ENCODE measurements at places on chromosomes 12 and 14.

DNA sequence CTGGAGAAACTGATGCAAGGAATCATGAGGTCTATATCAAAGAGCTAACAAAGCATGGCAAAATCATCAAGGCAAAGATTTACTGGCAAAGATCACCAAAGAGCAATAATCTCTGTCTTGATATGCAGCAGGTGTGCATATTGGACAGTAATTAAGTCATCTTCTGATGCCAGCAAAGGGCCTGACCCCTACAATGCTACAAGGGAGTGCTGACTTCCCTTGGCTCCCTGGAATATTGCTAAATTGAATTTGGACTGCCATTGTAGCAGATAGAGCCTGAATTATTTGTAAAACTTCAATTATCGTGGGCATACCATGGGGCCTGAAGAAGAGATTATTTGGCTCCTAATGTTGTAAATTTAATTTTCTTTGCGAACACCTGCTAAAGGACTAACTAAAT lies 307.9 kb upstream of the SYT1 start:
- no peak for DNase-seq

GRCh38 chr12:104306943-104307654 lies 3.6 kb downstream of the EID3 start:
- no peak for DNase-seq

DNA sequence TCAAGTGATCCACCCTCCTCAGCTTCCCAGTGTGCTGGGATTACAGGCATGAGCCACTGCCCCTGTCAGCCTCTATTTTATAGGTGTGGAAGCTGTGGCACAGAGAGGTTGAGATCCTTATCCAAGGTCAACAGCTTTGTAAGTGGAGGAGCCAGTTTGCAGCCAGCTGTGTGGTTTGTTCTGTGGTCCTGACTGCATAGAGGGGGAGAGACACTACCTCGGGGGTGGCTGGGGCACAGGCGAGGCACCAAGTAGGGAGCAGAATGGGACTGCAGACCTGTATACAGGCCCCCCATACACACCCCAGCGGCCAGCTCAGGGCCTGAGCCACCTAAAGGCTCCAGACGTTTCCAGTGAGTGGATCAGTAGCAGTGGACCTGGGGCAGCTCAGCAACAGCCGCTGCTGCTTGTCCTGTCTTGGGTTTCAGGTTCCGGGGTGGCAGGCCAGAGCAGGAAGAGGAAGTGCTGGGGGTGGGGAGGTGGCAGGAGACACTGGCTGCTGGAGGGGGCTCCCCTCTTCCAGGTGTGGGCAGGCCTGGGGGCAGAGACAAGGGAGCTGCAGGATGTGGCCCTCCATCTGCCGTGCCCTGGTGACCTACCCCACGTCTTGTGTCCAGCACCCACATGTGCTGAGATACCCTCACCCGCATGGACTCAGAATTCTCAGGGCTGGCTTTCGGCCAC lies 11.0 kb downstream of the ORAI1 start:
- no peak for DNase-seq

GRCh38 chr12:80846952-80847351 lies 90.8 kb downstream of the LIN7A start:
- no peak for DNase-seq

DNA sequence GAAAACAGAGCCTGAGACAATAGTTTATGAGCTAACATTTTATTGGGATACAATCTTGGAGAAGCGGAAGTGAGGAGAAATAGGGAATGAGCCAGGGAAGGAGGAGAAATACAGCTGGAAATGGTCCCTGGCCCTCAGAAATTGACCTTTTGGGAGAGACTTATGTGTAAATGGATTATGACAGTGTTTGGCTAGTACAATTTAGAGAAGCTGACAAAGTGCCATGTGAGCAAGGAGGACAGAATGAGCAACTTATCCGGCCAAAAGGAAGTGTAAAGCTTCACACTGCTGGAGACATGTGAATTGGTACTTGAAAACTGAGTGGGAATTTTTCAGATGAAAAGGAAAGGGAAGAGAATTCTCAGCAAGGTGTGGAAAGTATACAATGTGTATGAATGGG lies 2.9 kb downstream of the GLIPR1 start:
- DNase-seq, result no peak

GRCh38 chr12:53999559-54000115 lies 324 bp upstream of the HOXC9 start:
- DNase-seq, result no peak

DNA sequence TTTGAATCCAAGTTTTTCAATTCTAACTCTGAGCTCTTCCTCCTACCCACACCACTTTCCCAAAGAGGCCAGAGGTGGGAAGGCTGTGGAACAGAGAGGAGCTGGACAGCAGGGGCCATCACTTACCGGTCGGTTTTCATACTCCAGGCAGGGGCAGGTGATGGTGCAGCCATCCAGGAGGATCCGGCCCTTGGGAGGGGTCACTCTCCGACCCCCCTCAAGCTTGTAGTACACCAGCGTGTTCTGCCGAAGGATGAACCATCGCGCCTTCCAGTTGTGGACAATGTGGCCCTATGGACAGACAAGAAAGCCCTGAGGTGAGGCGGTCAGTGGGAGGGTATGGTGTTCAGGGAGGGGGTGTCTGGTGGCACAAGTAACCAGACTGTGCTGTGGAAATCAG lies 14.4 kb downstream of the PLEK2 start:
- no peak for DNase-seq

DNA sequence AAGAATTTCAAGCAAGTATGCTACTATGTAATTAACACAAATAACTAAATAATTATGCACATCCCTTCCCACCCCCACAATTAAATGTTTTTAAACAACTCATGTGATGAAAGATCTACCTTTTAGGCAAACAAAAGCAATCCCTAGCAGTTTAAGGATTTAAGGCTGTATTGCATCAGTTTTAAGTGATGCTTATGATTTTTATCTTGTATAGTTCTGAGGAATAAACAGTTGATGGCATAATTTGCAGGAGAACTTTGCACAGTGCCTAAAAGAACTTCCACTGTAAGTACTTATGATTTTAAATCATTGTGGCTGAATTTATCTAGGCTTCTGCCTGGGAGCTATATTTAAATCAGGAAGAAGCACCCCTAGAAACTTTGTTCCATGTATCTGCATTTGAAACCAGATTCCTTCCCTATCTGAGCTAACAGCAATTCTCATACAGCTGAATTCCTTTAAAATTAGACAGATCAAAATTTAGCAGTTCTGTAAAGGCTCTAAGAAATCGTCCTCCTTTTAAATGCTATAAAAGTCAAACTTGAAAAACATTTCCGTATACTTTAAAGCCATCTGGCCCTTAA lies 388.6 kb downstream of the BCAT1 start:
- DNase-seq, result no peak

- no peak for DNase-seq
These were observed 114.2 kb upstream of the ARID2 start for GRCh38 chr12:45615268-45615667.

GRCh38 chr12:52423661-52424500 lies 10.3 kb downstream of the KRT75 start:
- DNase-seq, result no peak

DNA sequence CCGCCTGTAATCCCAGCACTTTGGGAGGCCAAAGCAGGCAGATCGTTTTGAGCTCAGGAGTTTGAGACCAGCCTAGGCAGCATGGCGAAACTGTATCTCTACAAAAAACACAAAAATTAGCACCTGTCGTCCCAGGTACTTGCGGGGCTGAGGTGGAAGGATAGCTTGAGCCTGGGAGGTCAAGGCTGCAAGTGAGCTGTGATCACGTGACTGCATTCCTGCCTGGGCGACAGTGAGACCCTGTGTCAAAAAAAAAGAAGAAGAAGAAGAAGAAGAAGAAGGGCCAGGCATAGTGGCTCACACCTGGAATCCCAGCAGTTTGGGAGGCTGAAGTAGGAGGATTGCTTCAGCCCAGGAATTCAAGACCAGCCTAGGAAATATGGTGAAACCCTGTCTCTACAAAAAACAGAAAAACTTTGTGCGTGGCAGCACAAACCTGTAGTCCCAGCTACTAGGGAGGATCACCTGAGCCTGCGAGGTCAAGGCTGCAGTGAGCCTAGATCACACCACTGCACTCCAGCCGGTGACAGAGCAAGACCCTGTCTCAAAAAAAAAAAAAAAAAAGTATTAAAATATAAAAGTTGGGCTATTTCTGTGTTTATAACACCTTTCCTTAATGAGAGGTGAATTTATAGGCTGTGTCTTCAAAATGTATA lies 15.5 kb downstream of the RXYLT1 start:
- DNase-seq, result no peak

DNA sequence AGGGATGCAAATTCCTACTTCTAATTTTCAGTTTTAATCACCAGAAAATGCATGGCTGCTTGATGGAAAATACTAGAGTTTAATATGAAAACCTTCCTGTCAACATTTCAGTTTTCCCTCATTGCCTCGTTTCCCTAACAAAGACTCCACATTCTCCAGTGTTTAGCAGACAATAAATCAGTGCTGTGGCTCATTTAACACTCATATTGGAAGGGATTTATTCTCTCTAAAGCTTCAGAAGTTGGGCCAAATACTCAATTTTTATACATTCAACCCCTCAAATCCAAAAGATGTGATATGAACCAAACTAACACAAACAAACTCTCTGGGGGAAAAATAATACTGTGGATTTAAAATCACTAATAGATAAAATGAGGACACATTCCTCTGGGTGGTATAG lies 482.5 kb downstream of the FLRT2 start:
- DNase-seq, result no peak

- no peak for DNase-seq
These were observed 59.1 kb upstream of the GNPNAT1 start for GRCh38 chr14:52850451-52850909.

- peak; percentile 36 for DNase-seq
These were observed 98.0 kb upstream of the E2F7 start for GRCh38 chr12:77163074-77164038.

DNA sequence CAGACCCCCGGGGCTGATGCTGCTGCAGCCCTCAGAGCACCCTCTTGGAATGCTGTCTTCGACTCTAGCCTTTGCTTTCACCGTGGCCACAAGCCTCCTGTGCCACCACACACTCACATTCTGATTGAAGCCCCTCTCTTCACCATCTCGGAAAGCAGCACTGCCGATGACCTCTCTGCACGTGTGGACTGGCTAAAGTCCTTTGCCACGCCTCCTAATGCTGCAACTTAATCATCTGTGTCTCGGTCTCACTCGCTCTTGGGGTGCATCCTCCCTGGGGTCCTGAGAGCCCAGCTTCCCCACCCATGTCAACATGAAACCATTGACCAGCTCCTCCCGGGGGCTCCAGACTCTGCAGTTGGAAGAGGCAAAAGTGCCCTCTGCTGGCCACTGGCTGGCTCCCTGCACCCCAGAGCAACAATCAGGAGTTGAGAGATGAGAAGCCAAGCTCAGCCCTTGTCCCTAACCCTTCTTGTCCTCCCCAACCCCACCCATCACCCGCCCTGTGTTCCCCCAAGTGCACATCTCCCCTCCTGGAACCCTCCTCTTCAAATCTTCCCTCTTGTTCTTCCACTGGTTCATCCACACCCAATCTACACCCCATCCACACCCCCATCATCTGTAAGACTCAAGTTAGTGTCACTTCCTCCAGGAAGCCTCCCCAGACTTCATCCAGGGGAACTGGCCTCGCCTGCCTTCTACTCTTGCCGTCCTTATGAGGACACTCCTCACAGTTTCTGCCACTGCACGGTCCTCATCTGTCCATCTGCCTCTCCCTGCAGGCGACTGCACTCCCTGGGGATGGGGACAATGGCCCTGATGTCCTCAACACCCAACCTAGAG lies 23.6 kb upstream of the FAM181A start:
- DNase-seq, result no peak

GRCh38 chr12:108822497-108823205 lies 34.7 kb downstream of the SSH1 start:
- DNase-seq, result no peak

DNA sequence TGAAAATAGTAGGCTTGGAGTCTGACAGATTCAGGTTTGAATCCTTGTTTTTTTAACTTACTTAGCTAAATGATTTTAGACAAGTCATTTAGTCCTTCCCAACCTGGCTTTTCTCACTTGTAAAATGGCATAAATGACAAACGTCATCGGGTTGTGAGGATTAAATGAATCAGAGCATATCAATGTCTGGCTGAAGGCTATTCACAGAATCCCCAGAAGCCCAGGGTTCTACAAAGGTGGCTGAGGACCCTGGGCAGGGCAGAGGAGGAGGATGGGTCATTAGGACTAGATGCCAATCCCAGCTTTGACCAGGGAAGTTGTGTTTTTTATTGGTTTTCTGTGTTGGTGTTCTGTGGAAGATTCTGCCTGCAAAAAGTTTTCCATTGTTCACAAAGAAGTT lies 7.6 kb upstream of the PTPRB start:
- DNase-seq, result no peak

DNA sequence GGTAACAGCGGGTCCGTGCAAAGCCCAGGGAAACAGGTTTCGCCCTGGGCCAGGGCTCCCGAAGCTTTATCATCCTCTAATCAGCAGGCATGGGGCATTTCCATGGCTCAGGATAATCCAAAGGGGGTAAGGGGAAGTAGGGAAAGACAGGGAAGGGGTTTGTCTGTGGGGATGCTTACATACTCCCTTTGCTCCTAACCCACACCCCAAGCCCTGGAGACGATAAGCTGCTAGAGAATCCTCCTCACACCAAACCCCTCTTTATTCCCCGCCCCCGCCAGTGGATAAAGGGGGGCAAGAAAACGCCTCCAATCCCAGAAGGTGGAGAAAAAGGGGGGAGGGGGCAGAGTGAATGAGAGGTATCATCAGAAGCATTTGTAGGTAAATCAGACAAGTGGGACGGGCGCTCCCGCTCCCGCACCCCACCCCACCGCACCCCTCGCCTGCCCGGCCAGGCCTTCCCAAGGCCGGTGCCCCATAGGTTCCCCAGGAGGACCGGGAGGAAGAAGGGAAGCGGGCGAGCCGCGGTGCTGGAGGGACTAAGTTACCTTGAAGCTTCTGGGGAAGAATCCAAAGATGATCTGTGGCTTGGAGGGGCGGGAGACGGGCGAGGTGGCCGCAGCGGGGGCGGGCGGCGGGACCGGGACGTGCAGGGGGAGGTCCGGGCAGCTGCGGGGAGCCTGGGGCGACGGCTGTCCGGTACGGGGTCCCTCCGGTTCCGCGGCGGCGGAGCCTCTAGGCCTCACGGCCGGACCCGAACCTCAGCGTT lies 762 bp downstream of the PPP2R5E start:
- DNase-seq, result no peak

DNA sequence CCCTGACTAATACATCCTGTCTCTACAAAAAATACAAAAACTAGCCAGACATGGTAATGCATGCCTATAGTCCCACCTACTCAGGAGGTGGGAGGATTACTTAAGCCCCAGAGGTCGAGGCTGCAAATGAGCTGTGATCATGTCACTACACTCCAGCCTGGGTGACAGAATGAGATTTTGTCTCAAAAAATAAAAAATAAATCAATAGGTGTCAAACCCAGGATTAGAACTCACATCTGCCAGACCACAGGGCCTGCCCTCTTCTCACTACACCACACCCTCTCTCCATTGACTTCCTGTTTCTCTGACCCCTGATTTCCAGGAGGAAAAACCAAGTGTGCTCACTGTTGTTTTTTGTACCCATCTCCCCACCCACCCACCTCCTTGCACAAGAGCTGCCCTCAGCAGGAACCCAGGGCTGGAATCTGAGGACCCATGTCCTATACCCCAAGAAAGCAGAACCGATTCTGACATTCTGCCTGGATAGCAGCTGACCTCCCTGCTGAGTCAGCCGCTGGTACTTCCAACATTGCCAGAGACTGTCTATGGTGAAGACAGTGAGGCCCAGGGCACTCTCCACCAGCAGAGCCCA lies 6.2 kb downstream of the CMKLR1 start:
- peak; percentile 11 for DNase-seq

GRCh38 chr14:26191671-26192070 lies 406.2 kb downstream of the NOVA1 start:
- no peak for DNase-seq

- no peak for DNase-seq
These were observed 19.2 kb upstream of the MAP1LC3B2 start for GRCh38 chr12:116539905-116540482.

GRCh38 chr14:75770635-75771034 lies 109.6 kb downstream of the TTLL5 start:
- DNase-seq, result no peak

Measured in GM04503 (cell line).